Activated T-helper 9 cell treated with anti-CD3 and anti-CD28 coated beads, Interleukin-2, amount 50 U/mL, for 16 hours (primary cell): ENCODE measurements at places on chromosomes 3 and 15.

- no peak for DNase-seq
Measured at GRCh38 chr3:195008816-195009215, 262.1 kb downstream of the XXYLT1 start.

GRCh38 chr15:41851167-41851523 is 12.5 kb downstream of the PLA2G4B start:
- no peak for DNase-seq

DNA sequence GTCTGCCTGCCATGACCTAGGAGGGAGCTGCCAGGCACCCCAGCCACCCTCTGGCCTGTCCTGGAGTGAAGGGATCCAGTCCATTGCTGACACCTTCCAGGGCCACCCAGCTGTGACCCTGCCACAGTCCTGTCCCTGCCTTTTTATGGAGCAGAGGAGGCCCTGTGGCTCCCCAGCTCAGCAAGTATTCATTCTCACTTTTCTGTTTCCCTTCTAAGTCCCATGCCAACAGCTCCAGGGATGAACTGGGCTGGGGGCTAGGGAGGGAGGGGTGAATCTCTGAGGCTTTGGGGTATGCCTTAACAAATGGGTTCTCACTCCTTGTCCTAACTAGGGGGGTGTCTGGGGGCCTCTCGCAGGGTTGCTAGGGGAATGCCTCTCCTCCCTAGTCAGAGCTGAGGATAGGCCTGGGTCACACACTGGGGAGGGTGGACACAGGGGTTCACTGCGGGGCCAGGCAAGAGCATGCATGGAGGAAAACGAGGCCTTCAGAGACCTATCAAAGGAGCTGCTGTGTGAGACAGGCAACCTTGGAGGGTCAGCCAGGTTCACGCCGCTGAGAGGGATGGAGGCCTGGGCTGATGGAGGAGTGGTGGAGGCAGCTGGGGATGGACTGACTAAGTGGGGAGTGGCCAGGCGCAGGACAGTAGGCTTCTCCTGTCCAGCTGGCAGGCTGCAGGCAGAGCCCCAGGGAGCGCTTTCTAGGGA is 31.8 kb downstream of the EPHB3 start:
- DNase-seq, result no peak

- DNase-seq, result no peak
Measured at GRCh38 chr3:141391298-141391990, 23.1 kb downstream of the ZBTB38 start.

DNA sequence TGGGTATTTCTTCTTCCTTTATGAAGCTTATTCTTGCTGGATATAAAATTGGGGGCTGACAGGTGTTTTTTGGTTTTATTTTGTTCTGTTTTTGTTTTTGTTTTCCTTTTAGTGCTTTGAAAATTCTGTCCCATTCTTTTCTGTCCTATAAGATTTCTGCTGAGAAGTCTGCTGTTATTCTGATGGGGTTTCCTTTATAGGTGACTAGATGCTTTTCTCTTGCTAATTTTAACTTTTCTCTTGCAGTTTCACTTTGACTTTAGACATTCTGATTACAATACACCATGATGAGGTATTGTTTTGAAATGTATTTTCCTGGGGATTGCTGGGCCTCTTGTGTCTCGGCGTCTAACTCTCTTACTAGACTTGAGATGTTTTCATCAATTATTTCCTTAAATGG is 22.8 kb downstream of the TTC14 start:
- no peak for DNase-seq

DNA sequence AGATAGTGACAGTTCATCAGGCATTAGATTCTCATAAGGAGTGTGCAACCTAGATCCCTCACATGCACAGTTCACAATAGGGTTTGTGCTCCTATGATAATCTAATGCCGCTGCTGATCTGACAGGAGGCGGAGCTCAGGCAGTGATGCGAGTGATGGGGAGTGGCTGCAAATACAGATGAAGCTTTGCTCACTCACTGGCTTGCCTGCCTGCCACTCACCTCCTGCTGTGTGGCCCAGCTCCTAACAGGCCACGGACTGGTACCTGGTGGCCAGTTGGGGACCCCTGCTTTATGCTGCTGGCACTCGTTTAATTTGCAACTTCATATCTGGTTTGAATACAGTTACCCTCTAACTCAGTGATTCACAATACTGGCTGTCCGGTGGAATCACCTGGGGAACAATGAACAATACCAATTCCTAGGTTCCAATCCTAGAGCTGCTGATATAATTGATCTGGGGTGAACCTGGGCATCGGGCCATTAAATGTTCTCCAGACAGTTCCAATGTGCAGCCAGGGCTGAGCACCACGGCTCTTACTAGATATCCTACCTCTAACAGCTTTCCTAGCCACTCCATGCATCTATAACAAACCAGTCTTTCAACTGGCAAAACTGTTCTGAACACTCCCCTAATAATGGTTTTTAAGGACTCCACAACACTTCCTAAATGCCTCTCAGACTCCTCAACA is 131.4 kb downstream of the ATP1B3 start:
- DNase-seq, result no peak

- DNase-seq, result no peak
Measured at GRCh38 chr3:51384055-51384725, 901 bp upstream of the MANF start.

DNA sequence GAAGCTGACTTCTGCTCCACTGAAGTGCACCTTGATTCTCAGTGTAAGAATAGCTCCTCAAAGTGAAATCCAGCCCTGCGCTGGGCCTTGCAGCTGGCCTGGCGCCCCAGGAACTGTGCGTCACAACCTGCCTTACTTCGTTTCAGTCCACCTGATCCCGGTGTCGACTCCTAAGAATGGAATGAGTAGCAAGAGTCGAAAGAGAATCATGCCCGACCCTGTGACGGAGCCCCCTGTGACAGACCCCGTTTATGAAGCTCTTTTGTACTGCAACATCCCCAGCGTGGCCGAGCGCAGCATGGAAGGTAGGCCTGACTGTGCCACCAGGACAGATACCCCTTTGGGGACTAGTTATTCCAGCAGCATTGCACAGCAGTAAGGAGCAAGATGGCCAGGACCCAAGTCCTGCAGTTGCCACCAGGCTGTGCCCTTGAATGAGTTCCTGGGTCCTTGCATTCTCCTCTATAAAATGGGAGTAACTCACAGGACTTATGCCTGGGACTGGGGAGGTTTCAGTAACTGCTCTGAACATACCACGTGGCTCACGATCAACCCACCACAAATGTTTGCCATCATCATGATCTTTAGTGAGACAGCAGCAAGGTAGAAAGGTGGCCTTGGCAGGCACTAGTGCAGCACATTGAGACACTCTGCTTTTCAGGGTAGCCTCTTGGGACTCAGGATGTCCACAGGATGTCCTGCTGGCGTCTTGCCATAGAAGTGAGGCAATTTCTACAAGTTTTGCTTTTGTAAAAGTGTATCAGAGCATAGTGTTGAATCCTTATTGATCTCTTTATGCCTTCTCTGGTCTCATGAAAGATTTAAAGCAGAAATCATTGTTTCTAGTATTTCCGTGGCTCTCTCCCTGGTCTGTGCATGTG is 46.8 kb downstream of the PXYLP1 start:
- no peak for DNase-seq

DNA sequence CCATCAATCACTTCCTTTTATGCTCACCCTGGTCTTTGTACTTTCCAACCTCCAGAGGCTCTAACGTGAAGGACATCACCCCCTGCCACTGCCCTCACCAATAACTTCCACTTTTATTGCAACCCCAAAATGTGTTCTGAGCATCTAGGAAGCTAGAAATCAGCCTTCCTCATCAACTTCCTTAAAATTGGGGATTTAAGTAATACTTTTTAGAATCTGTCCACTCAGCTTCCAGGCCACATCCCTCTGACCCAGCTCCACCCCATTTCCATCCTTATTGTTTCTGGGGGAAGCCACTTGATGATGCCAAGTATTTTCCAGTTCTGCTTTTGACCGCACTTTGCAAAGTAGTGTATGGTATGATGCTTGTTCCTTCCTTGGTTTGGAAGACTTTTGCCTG is 73.5 kb upstream of the XCR1 start:
- no peak for DNase-seq

DNA sequence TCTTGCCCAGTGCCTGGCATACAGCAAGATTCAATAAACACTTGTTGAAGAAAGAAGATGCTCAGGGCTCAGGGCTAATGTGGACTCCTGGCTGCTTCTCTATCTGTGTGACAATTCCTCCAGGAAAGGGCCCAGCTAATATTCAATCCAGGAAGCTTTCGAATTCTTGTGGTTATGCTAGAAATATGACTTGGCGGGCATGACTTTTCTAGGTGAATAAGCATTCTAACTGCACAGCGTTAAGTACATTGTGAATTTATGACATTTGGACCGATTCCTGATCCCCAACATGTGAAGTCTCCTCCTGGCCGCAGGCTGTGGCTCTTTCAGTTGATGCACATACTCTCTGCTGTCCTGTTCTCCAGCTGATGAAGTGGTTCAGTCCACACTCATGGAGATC is 117.0 kb downstream of the IMPG2 start:
- DNase-seq, result no peak

DNA sequence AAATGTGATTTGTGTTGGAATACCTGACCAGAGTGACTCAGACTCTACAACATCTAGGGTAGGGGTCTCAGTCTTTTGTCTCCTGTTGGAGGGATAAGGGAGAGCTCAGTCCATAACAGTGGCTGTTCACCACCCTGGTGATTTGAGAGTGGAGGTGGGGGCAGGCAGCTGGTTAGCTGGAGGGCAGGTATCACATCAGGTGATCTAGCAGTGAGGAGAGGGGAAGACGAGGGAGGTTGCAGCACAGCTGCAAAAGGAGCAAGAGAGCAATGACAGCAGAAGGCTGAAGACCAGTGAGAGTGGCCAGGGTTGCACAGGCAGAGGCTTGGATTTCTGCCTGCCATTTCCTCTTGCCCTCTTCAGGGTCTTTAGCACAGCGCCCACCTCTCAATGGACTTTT is 38.4 kb downstream of the PLCL2 start:
- no peak for DNase-seq

DNA sequence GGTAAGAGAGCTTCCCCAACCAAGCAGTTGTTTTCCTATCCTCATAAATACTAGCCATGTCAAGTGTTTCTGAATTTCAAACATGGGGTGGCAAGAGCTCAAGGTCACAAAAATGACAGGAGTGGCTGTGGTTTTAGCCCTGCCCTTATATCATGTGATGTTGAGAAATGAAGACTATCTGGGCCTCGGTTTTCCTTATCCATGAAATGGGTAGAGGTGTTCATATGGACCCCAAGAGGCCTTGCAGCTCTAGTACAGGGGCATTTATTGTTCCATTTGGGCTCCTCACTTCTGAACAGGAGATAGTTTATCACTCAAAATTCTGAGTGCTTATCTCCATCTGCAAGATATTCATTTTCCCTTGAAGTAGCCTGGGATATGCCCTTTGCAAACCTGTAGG is 35.8 kb downstream of the LMCD1 start:
- DNase-seq, result no peak

DNA sequence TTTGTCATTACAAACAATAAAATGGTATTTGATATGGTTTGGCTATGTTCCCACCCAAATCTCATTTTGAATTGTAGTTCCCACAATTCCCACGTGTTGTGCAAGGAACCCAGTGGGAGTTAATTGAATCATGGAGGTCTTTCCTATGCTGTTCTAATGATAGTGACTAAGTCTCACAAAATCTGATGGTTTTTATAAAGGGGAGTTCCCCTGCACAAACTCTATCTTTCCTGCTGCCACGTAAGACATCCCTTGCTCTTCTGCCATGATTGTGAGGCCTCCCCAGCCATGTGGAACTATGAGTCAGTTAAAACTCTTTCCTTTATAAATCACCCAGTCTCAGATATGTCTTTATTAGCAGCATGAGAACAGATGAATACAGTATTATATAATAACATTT is 15.4 kb upstream of the AADAC start:
- DNase-seq, result no peak

- DNase-seq, result no peak
Measured at GRCh38 chr15:84883916-84884781, at the start of gene SLC28A1. Gene SLC28A1, plus strand, starts transcription at chr15:84884662. Its CDS starts 3,099 bp downstream, at chr15:84887761.

- DNase-seq, result no peak
Measured at GRCh38 chr3:71240034-71240433, 343.5 kb downstream of the FOXP1 start.

GRCh38 chr3:53593611-53594010 is 99.2 kb downstream of the CACNA1D start:
- no peak for DNase-seq

GRCh38 chr15:87394676-87395075 is 861.9 kb downstream of the NTRK3 start:
- DNase-seq, result no peak

DNA sequence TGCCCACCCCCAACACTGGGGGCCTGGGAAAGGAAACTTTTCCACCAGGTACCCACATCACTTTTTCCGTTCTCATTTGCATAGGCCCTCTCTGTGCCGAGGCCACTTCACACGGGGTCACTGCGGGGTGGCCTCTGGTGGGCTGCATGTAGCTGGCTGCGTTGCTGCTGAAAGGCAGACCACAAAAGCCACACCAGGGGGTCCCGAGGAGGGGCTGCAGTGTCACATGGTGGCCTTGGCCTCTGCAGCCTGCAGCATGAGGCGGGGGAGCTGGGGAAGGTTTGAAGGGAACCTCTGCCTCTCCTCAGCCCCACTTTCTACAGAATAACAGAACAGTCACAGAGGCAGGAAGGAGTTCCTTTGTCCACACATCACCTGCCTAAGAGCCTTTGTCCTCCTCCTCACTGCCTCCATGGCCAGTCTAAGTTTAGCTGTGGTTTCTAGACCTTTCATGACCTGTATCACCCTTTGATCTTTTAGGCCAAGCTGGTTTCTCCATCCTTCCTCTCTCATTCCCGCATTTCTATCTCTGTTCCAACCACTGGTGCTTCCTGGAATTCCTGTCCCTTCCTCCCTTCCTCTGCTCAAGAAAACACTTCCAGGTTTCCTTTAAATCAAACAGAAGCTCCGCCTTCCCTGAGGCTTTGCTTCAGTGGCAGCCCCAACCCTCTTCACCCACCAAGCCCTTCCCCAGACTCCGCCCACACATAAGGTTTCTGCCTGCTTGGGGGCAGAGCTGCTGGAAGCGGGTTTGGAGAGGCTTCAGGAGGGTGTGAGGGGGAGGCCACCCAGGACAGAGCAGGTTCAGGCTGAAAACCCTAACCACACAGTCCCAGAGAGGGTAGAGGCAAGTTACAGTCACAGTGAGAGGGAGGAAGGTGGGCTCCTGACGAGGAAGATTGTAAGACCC is 150.7 kb upstream of the TLE3 start:
- no peak for DNase-seq

DNA sequence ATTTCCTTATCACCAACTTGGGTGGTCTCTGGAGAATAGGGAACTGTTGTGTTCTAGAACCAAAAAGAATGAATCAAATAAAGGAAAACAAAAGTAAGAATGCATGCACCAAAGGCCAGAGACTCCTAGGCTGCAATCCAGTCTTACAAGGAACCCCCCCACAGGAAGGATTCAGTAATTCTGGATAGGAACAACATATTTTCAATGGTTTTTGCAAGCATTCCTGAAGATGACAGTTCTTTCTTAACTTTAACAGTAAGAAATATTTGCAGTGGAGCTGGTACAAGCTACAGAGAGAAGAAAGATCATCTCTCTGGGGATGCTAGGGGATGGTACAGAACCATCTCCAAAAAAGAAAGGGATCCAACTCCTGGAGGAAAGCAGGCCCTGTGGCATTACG is 116.2 kb upstream of the CHRM5 start:
- no peak for DNase-seq

- DNase-seq, result no peak
Measured at GRCh38 chr15:78301326-78301725, 1.9 kb upstream of the SKIC8 start.

GRCh38 chr15:74798388-74799254 is 14.0 kb upstream of the LMAN1L start:
- DNase-seq, result no peak
